Activated naive CD4-positive, alpha-beta T cell treated with anti-CD3 and anti-CD28 coated beads, Interleukin-2, amount 50 U/mL, for 72 hours (primary cell): ENCODE measurements at places on chromosomes 11 and 22. TPM values are rescaled to one million over a fixed set of nuclear protein-coding genes. Genes with fewer than 3 reads are reported as not detected.

DNA sequence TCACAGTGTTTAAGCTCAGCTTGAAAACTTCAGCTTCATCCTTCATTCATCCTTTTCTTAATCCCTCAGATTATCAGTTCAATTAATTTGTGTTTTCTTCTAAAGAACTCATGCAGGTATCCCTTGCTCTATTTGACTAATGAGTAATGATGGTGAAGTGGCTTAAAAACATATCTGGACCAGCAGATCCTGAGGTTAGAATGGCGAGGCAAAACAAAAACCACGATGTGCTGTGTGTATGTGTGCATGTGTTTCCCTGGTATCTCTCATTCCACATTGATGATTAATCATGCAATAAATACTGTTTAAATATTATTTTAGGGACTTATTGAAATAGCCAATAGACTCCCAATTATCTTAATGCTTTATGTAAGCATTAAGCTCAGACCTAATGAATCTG, 437.0 kb downstream of the DYNC2H1 start:
- no peak for DNase-seq

DNA sequence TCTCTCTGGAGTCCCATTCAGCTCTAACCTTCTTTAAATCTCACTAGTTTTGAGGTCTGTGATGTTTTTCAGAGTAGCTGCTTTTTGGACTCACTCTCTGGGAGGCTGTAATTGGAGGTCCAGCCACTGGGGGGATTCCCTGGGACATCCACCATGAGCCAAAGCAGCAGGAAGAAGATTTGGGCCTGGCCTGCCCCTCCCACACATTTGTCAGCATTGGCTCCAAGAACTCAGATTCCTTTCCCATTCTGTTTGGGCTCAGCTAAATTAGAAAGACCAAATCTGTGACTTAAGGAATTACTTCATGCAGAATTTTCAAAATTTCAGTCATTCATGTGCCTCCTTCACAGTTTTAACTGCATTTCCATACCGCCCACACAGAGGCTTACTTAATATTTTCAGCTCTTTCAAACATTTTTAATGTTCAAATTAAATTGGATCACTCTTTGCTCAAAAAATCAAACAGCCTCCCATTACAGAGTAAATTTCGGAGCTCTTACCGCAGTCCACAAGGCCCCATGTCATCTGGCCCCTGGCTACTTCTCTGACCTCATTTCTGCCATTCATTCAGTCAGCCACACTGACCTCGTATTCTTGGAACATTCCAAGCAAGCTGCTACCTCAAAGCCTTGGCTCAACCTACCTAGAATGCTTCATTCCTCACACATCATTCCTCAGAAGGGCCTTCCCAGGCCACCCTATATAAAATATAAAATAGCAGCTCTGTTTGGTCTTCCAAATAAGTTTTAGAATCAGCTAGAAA, 54.5 kb upstream of the RRAS2 start:
- no peak for DNase-seq

DNA sequence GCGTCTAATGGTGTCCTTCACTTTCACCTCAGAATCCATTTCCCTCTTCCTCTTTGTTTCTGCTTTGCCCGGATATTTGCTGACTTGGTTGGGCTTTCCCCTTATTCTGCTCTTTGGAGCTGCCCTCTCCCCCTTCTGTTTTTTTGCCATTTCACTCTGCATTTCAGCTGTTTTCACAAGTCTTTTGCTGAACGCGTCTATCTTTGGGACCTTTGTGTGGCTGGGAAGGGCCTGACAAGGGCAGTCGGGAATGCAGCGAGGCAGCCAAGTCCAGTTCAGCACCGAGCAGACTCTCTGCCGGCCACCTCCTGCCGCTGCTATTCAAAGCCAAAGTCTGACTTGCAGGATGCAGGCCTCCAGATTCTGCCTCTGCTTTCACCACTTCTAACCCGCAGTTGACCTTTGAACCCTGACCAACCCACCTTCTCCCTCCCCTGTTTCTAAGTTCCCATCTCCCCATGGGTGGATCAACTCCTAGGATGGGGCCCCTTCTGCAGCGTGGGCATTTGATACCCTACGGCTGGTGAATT, 38.2 kb downstream of the FEZ1 start:
- DNase-seq, result no peak

- DNase-seq, result no peak
Measured at GRCh38 chr11:109109150-109109549, 312.8 kb upstream of the C11orf87 start.

- DNase-seq, result no peak
Measured at GRCh38 chr11:62393735-62394134, 25.1 kb upstream of the SCGB1A1 start.

DNA sequence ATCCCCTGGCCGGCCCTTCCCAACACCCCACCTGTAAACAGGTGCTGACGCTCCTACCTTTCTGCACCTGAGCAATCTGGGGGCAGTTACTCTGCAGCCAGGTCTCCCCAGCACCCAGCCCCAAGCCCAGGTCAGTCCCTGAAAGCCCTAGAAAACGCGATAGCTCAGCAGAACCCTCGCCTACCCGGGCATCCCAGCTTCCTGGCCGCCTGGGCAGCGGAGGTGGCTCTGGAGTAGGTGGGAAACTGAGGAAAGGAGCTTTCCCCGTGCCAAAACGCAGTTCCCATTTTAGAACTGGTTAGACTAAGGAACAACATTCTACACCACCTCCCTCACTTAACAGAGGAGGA, 445 bp downstream of the SYTL2 start:
- no peak for DNase-seq

- DNase-seq, result no peak
Measured at GRCh38 chr11:112318184-112318591, 57.5 kb upstream of the PLET1 start.

DNA sequence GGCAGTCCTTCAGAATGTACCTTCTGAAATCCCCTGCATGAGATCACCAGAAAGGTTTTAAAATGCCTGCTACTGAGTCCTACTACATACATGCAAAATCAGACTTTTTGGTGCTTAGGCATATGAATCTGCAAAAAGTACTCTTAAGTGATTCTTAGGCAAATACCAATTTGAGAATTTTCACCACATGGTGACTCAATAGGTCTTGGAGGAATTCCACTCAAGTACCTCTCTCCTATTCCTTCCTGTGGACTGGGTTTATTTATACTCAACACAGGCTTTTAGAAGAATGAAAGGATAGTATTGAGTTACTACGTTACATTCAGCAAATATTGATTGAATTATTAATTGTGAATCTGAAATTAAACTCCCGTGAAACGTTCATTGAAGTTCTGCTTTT, 223.9 kb downstream of the CNTN5 start:
- DNase-seq, result no peak

GRCh38 chr22:47059701-47060161, 297.3 kb downstream of the TBC1D22A start:
- DNase-seq, result no peak

DNA sequence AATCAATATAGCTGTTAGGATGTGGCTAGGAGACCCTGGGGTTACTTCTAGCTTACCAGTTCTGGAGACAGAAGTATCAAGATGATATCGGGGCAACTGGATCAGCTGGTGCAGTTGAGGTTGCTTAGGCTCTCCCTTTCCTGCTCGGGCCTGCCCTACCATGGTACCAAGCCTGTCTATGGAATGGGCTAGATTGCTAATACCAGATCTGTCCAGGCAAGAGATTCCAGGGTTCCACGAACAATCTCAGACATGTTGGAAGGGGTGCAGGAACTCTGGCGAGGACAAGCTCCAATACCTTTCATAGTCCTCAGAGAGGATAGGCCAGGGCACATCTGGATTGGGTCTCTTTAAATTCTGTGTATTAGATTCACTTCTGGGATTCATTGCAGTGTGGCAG, 53.8 kb downstream of the ADM start:
- DNase-seq, result no peak

DNA sequence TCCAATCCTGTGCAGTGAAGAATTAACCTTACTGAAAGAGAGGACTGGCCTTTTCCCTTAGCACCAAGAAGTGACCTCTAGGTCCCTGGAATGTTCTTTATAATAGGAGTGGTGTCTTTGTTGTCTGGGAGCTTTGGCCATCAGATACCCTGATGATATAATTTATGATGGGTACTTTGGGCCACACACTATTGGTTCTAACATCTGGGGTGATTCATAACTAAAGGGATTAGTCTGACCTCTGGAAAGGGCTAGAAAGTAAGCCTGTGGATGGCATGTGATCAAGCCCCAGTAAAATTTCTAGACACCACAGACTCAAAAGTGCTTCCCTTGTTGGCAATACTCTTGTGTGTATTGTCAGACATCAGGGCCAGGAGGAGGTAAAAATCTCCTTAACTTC, 891.2 kb downstream of the KCNA4 start:
- no peak for DNase-seq

DNA sequence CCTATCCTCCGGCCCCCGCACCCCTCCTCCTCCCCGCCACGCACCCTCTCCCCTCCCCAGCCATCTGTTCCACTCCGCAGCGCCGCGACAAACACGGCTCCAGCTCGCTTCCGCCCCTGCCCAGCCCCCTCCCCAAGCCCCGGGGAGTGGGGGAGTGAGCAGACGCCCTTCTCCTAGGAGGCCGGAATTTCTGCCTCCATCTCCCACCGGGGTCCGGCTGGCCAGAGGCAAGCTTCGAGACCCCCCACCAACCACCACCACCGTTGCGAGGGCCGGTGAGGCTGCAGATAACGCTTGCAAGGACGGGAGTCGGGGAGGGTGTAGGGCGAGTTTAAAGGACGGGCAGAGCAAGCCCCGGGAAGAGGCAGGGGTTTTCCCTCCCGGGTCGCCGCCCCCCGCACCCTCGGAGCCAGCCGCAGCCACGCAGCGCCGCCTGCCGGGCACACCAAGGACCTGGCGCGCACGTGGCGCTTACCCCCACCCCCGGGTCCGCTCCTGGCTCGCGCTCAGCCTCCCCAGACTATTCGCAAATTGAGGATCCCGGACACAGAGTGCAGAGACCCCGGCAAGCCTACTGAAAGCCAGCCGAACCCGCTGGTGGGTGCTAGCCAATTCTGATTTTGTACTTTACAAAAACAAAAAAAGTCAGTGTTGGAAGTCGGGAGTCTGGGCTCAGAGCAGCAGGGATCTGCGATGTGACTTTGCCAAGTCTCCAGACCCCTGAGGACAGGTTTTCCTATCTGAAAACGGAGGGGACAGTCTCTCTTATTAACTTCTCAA, 22.6 kb downstream of the RTN4RL2 start:
- DNase-seq, result peak; percentile 74

- no peak for DNase-seq
Measured at GRCh38 chr11:6298605-6299004, 21.7 kb downstream of the CAVIN3 start.

DNA sequence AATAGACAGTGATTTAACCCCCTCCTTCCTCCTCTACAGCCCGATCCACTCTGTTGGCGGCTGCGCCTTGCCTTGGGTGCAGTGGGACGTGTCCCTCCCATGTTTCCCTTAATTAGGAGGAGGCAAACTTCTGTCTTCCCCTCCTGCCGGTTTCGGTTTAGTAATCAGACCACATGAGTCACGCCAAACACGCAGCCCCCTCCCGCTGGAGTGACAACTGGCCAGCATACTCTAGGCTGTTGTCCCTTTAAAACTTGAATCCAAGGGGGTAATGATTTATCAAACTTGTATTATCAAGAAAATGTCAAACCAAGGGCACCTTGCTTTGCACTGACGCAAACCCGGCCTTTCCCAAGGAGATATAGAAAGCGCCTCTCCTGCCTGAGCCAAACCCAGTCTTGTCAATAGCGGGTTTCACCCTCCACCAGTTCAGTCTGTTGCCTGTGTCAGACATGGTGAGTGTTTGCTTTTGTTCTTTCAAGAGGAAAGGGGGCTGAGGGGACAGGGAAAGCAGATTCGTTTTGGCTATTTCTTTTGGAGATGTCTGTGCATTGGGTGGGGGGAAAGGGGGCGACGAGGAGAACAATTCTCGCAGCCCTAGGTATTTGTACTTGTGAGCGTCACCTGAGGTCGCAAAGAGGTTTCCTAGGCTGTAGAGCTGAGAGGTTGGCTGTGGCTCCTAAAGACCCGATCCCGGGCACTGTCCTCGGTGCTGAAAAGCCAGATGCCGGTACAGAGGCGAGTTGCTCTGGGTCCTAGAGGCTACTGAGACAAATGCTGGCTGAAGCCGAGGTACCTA, at the start of gene SLC6A5:
SLC6A5 (plus strand) TSS at position 388 of the 799 bp plus-strand sequence; CDS start at position 453, 65 bp downstream.
- peak; percentile 51 for DNase-seq

GRCh38 chr11:119858288-119858687, 129.3 kb upstream of the NECTIN1 start:
- DNase-seq, result no peak

MMP8 gene
- total RNA-seq, result not detected

CD248 gene
- total RNA-seq, result 0.36 TPM

MMP27 gene
- total RNA-seq, result not detected

TIGD3 gene
- total RNA-seq, result 4.0 TPM

LUZP2 gene
- not detected for total RNA-seq

BDNF gene
- not detected for total RNA-seq
